NCI-H1417 (cell line): ENCODE measurements at places on chromosomes 5 and 9.

GRCh38 chr5:95631255-95631958, 11.5 kb downstream of the GPR150 start:
- DNase-seq = no peak

GRCh38 chr9:128808543-128808942, 9.8 kb upstream of the ENDOG start:
- DNase-seq = no peak

GRCh38 chr9:114804505-114804904, 1.3 kb downstream of the TNFSF15 start:
- no peak for DNase-seq

GRCh38 chr5:142120247-142120935, 11.8 kb downstream of the NDFIP1 start:
- DNase-seq = no peak

GRCh38 chr9:615756-616155, 225.7 kb upstream of the DMRT1 start:
- DNase-seq = no peak

DNA sequence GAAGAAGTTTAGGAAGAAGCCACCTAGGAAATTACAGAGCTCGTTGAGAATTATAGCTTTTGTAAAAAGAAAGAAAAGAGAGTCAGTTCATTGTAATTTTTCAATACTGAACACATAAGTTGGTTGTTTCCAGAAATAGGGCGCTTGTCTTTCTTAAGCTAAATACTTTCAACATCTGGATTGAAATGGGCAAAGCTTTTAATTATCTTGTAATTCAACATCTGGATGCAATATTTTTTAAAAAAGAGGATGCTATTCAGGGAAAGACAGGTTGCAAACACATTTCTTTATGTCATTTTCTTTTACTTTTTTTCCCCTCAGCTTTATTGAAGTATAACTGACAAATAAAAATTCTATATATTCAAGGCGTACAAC, 100.7 kb upstream of the TRPC7 start:
- no peak for DNase-seq

GRCh38 chr5:179274321-179275315, 70.6 kb downstream of the ADAMTS2 start:
- DNase-seq = no peak

DNA sequence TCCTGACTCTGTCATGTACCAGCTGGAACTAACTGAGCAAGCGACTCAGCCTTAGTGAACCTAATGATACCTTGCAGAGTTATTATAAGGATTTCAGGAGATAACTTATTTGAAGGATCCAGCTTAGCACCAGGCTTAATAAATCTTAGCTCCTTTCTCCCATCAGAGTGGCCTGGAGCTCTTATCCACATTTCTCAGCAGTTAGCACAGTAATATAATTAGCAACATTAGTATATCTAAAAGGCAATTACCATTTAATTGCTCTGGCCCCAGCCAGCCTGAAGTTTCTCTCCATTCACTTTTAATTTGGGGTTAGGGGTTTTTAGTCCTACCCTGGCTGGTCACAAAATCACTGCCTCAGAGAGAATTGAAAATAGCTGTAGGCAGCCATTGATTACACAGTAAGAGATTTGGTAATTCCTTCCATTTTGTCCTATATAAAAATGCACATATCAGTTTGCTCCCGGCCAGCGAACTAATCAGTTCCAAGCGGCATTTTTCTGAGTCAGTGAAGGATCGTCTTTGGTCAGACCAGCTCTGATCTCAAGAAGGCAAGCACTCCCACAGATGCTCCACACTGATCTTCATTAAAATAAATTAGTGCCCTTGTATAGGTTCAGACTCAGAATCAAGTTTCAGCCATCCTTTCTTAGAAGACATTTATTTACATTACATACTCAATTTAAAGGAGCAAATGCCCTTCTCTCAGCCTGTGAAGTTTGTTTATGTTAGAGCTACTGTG, 56.6 kb downstream of the SNCAIP start:
- DNase-seq = no peak

GRCh38 chr9:5557606-5558587, 47.6 kb downstream of the PDCD1LG2 start:
- DNase-seq = no peak
